Lower lobe of right lung (tissue), 2 donors: ENCODE measurements at places on chromosomes 3 and 15.

- H3K4me3 ChIP-seq, result no peak overlapping the region
- no peaks in the 10 kb centered on the region for H3K27me3 ChIP-seq
- DNase-seq, result no peak
- H3K4me1 ChIP-seq, result no peaks in the 10 kb centered on the region
- no peaks in the 10 kb centered on the region for H3K36me3 ChIP-seq
- no peak overlapping the region for H3K27ac ChIP-seq
These were observed 219.8 kb downstream of the ROBO2 start for GRCh38 chr3:77259694-77260093.

DNA sequence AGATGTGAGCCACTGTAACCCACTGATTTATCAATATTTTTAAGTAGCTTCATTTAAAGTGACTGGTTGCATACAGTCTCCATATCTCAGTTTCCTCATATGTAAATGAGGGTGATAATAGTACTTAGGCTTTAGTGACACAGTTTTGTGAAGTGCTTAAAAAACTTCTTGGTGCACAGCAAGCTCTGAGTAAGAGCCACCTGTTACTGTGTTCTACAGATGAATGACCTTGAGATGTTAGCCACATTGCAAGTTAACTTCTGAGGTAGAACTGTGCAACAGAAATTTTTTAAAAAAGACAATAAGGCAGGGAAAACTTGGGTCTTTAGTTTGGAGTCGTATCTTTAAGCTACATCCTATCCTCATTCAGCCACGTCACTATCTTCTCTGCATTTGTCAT, 43.1 kb downstream of the PCCB start:
- DNase-seq, result no peak
- H3K27ac ChIP-seq, result no peak overlapping the region
- H3K36me3 ChIP-seq, result peaks cover 32% of the 10 kb centered on the region
- no peaks in the 10 kb centered on the region for H3K4me1 ChIP-seq

DNA sequence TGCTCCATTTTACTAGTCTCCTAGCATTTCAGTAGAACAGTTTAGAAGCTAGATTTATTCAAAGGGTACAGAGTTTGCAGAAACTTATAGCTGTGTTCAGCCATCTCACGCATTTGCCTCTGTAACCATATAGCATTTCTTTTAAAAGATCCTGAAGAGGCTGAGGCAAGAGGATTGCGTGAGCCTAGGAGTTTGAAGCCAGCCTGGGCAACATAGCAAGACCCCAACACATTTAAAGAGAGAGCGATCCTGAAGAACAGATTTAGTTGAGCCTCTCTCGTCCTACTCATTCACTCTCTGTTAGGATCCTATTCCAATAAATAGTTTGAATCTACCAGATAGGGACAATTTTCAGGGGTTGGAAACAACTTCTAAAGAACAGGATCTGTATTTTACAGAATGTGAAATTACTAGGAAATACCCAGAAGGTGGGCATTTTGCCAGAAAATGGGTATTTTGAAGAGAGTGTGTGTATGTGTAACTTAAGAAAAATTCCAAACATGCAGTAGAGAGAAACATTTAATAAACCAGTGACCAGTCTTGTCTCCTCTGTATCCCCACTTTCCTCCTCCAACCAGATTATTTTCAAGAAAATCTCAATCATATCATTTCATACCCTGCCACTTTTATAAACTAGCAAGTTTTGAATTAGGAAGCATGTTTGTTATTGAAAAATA, 4.5 kb downstream of the EIF3J start:
- H3K4me3 ChIP-seq, result no peak overlapping the region
- H3K27me3 ChIP-seq, result no peaks in the 10 kb centered on the region
- peaks cover 56% of the 10 kb centered on the region for H3K4me1 ChIP-seq

GRCh38 chr15:85141726-85142125, 160.1 kb downstream of the PDE8A start:
- no peaks in the 10 kb centered on the region for H3K27me3 ChIP-seq
- no peaks in the 10 kb centered on the region for H3K4me1 ChIP-seq
- peaks cover 31% of the 10 kb centered on the region for H3K36me3 ChIP-seq
- no peak overlapping the region for H3K27ac ChIP-seq
- DNase-seq, result no peak

GRCh38 chr3:187976365-187976900, 177.5 kb upstream of the LPP start:
- H3K4me3 ChIP-seq, result no peak overlapping the region
- H3K36me3 ChIP-seq, result no peaks in the 10 kb centered on the region

DNA sequence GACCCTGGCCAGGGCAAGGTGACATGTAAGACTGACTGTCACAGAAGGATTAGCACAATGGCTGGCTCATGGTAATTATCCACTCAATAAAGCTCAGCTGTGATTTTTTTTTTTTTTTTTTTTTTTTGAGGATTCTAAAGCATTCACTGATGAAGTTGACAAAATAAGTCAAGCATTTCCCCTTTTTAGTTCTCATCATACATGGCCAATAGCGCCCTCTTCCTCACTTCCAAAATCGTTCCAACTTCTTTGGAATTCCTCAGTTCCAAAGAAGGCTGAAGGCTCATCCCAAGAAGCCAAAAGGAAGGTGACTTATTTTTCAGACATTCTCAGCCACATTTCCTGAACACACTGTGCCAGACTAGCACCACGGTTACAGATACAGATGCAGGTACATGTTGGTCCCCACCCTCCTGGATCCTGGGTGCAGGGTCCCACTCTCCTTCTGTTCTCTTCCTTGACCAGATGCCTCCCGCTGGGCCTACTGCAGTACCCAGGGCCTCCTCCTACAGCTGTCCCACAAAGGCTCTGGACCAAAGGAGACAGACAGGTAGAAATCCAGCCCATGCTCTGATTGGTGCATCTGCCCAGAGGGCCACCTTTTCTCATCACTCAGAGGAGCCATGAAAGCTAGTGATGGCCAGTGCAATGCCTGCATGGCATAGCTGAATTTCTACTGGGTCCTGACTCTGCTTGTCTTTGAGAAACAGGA, 202.6 kb downstream of the UACA start:
- DNase-seq, result no peak
- H3K4me3 ChIP-seq, result no peak overlapping the region
- H3K4me1 ChIP-seq, result peaks cover 16% of the 10 kb centered on the region
- no peaks in the 10 kb centered on the region for H3K36me3 ChIP-seq

DNA sequence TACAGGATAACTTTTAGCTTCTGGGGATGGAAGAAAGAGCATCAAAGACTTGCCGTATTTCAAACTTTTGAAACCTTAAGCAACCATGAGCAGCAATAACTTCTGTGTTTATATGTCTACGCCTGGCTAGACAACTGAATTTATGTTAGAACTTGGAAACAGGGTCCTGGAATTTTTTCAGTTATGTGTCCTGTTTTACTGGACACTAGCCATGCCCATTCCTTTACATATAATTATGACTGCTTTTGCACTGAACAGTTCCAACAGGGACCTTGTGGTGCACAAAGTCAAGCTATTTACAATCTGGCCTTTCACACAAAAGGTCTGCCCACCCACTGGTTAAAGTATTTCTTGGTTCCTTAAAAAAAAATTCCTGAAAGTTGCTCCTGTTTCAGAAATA, 37.1 kb downstream of the TJP1 start:
- no peak for DNase-seq
- H3K27me3 ChIP-seq, result no peaks in the 10 kb centered on the region
- H3K36me3 ChIP-seq, result no peaks in the 10 kb centered on the region
- H3K4me1 ChIP-seq, result peaks cover 9% of the 10 kb centered on the region

GRCh38 chr3:157373783-157374182, 62.9 kb upstream of the PTX3 start:
- no peak for DNase-seq
- no peak overlapping the region for H3K4me3 ChIP-seq
- H3K27me3 ChIP-seq, result no peaks in the 10 kb centered on the region
- H3K36me3 ChIP-seq, result peaks cover 7% of the 10 kb centered on the region
- H3K27ac ChIP-seq, result no peak overlapping the region

DNA sequence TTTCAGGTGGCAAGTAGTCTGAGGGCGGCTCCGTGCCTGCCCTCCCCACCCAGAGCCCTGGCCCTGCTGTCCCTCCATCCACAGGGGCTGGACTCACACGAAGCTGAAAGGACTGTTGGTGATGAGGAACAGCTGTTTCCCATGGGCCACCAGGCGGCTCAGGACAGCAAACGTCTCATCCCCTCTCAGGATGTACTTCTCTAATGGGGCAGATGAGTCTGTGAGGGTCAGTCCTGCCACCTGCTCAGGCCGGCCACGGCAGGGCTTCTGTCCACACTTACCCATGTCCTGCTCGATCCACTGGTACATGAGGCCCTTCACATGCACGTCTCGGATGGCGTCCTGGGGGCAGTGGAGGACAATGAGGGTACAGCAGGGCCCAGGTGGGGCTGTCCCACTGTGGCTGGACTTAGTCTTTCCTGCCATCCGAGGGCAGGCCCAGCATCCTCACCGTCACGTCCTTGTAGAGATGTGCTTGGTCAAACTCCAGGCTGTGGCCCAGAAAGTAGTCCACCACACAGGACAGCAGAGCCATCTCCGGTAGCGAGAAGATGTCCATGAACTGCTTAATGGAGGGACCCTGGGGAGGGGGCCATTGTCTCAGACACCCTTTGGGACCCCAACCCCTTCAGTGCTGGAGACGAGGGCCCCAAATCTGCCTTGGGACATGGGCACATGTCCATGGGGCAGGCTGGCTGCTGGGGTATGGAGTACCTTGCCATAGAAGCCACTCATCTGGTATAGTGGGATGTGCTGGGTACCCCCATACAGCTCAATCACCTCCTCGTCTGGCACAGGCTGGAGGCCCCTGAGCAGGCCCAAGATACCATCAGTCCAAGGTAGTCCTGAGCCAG, 5.7 kb downstream of the NT5DC2 start:
- no peak overlapping the region for H3K4me3 ChIP-seq
- DNase-seq, result no peak
- H3K36me3 ChIP-seq, result peaks cover 32% of the 10 kb centered on the region

- no peak for DNase-seq
- H3K4me3 ChIP-seq, result no peak overlapping the region
- no peak overlapping the region for H3K27ac ChIP-seq
These were observed 26.4 kb downstream of the NIT2 start for GRCh38 chr3:100360757-100361496.

DNA sequence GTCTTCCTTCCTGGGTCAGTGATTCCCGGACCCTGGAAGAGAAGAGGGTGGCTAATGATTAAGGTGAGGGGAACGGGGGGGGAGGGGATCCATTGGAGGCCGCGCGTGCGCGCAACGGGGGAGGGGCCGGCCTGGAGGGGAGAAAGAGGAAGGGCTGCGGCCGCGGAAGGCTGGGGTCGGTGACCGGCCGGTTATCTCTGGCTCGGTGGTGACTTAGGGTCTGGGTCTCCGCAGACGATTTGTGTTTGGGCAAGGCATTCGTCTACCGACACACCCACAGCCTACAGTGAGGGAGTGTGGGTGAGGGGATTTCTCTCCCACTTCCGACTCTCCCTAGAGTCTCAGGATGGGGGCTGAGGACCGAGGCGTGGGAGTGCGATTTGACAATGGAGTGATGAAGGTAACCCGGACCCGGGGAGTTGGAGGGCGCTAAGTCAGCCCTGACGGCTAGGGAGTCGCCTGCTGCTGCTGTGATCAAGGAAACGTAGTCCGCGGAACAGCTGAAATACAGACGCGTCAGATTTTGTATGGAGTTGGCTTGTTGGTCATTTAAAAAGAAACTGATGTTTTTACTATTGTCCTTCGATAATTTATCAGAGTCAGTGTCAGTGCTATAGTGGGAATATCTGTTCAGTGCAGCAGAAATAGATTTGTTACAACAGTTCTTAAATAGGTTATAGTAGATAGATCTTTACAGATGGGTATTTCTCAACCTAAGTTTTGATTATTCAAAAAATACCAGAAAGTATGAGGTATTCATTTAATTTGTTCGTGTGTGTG, 733 bp downstream of the RNF111 start:
- no peaks in the 10 kb centered on the region for H3K27me3 ChIP-seq
- H3K27ac ChIP-seq, result peak overlapping the region; percentile 88
- H3K36me3 ChIP-seq, result peaks cover 17% of the 10 kb centered on the region
- H3K4me1 ChIP-seq, result peaks cover 25% of the 10 kb centered on the region
- peak overlapping the region; percentile 98 for H3K4me3 ChIP-seq
- DNase-seq, result peak; percentile 86

- H3K4me3 ChIP-seq, result no peak overlapping the region
- no peak overlapping the region for H3K27ac ChIP-seq
- H3K4me1 ChIP-seq, result no peaks in the 10 kb centered on the region
- DNase-seq, result no peak
These were observed 68.6 kb downstream of the ARPP21 start for GRCh38 chr3:35707904-35708303.

GRCh38 chr3:38190481-38190881, 25.1 kb downstream of the OXSR1 start:
- no peaks in the 10 kb centered on the region for H3K4me1 ChIP-seq
- H3K27me3 ChIP-seq, result no peaks in the 10 kb centered on the region
- no peak overlapping the region for H3K27ac ChIP-seq
- DNase-seq, result no peak
- no peak overlapping the region for H3K4me3 ChIP-seq

DNA sequence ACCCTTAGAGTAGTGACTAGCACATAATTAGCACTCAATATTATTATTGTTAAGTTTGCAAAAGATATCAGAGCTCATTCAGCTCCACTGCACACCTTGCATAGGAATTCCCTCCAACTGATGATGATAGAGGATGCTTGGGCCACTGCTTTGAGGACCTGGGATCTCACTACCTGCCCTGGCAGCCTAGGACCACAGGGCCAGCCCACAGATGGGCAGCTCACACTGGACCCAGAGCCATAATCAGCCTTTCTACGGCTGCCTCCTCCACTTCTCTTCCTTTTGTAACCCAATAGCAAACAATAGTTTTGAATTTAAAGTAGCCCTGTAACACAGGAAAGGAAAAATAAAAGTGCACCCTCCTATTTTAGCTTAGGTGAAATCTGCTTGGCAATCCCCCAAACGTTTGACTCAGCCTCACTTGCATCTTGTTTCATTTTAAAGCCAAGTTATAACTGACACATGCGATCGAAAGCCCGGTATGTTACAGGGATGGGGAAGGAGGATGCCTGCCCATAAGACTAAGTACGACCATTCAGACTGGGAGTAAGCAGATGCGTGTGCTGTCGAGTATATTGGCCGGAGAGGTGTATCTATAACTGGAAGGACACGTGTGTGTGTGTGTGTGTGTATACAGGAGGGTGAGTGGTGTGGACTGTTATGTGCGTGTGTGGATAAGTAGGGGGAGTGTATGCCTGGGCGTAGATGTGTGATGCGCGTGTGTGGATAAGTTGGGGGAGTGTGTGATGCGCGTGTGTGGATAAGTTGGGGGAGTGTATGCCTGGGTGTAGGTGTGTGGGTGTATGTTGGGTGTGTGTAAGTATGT, 65.9 kb downstream of the CPN2 start:
- H3K27me3 ChIP-seq, result peaks cover 7% of the 10 kb centered on the region
- no peak overlapping the region for H3K27ac ChIP-seq
- no peak for DNase-seq
- no peak overlapping the region for H3K4me3 ChIP-seq
- H3K4me1 ChIP-seq, result peaks cover 16% of the 10 kb centered on the region

- H3K4me3 ChIP-seq, result no peak overlapping the region
- H3K27me3 ChIP-seq, result no peaks in the 10 kb centered on the region
- no peak for DNase-seq
- no peak overlapping the region for H3K27ac ChIP-seq
- H3K4me1 ChIP-seq, result no peaks in the 10 kb centered on the region
- no peaks in the 10 kb centered on the region for H3K36me3 ChIP-seq
These were observed 792.3 kb downstream of the DIPK2A start for GRCh38 chr3:144763878-144764454.

- no peaks in the 10 kb centered on the region for H3K4me1 ChIP-seq
- no peak overlapping the region for H3K27ac ChIP-seq
- H3K27me3 ChIP-seq, result no peaks in the 10 kb centered on the region
- DNase-seq, result no peak
- H3K36me3 ChIP-seq, result no peaks in the 10 kb centered on the region
These were observed 55.9 kb downstream of the THSD4 start for GRCh38 chr15:71171195-71171594.
